Activated CD4-positive, alpha-beta memory T cell treated with anti-CD3 and anti-CD28 coated beads for 36 hours (primary cell): ENCODE measurements at places on chromosomes 2 and 18.

DNA sequence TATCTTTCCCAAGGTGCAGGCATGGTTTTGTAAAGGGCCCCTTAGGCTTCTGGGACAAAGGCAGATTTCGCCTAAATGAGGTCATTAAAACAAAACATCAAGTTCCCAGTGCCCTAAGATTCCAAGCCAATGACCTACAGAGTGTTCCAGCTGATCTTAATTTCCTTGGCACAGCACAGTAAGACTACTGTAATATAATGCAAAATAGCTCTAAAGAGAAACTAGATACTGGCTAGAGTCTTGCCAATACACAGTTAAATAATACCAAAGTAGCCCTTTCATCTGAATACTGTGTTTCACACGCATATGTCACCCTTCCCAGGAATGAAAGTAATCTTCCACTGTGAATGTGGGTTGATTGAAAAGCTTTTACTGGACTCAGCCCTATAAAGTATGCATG, 14.7 kb downstream of the GRB14 start:
- DNase-seq, result no peak

DNA sequence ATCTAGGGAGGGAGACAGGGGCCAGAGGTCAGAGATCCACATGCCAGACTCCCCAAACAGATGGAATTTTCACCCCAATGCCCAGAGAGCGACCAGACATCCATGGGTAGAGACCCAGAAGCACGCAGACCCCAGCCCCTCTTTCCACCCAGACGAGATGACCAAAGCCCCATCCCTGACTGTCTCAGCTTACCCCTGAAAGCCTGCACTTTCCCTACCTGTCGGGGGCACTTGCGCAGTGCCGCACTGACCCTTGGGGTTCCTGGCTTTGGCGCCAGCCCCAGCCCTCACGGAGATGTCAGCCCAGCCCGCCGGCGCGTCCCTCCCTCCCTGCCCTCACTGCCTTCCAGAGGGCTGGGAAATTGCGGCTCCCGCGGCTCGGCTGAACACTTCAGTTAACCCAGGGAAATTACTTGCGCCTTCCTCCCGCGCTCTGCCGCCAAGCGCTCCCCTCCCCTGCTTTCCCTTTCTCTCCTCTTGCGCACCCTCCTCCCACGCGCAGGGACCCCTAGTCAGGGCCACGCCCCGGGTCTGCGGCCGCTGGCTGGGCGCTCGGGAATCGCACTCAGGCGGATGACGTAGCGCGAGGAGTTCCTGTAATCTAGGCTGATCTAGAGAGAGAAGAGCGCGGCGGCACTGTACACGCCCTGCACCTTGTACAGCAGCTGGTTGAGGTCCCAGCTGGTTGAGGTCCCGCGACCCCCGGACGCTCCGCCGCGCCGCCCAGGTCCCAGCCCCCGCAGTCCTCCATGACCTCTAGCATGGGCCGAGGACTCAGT, 12.0 kb downstream of the ALPG start:
- peak; percentile 38 for DNase-seq

- no peak for DNase-seq
These were observed 116.2 kb downstream of the GATA6 start for GRCh38 chr18:22285361-22286140.

DNA sequence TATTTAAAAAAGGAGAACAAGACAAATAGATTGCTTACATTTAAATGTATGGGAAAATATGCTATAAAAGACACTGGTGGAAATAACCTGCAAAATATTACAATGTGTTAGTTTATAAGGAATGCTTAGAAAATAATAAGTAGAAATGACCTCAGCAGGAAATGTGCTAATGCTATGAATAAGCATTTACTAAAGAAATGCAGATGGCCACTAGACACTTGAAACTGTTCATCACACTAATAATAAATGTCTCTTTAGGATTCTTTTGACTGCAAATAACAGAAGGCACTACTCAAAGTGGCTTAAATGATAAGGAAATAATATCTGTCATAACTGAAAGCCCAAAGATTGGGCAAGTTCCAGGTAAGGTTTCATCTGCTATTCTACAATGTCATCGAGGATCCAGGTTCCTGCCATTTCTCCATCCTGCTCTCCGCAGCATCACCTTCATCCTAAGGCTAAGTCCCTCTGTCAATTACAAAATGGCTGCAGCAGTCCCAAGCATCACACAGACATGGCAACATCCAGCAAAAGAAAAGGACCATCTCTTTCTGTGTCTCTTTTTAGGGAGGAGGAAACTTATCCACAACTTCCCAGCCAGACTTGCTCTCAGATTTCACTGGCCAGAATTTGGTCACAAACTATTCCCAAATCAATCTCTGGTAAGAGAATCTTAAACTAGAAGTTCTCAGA, 21.9 kb downstream of the METTL8 start:
- no peak for DNase-seq

- DNase-seq, result no peak
These were observed 177.6 kb upstream of the PKDCC start for GRCh38 chr2:41870265-41870585.

DNA sequence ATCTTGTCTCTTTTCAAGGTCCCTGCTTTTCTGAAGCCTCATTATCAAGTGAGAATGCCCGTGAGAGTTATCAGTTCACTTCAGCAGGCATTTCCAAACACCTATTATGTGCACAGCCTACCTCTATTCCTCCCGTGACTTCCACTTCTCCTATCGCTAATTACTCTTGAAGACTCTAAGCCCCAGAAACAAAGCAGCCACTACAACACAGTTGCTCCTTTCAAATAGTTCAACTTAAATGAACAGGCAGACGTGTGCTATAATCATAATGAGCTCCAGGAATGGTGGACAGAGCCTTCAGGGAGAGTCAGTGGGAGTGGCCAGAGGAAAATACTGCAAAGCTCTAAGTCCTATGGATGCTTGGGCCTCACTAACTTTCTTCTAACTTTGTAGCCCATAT, 159.0 kb downstream of the RDH14 start:
- DNase-seq, result no peak

- DNase-seq, result no peak
These were observed 44.0 kb upstream of the PPP1CB start for GRCh38 chr2:28707592-28707991.

- no peak for DNase-seq
These were observed 7.9 kb upstream of the NR4A2 start for GRCh38 chr2:156340377-156340776.

- DNase-seq, result peak; percentile 5
These were observed 11.9 kb upstream of the OXER1 start for GRCh38 chr2:42775810-42776209.

DNA sequence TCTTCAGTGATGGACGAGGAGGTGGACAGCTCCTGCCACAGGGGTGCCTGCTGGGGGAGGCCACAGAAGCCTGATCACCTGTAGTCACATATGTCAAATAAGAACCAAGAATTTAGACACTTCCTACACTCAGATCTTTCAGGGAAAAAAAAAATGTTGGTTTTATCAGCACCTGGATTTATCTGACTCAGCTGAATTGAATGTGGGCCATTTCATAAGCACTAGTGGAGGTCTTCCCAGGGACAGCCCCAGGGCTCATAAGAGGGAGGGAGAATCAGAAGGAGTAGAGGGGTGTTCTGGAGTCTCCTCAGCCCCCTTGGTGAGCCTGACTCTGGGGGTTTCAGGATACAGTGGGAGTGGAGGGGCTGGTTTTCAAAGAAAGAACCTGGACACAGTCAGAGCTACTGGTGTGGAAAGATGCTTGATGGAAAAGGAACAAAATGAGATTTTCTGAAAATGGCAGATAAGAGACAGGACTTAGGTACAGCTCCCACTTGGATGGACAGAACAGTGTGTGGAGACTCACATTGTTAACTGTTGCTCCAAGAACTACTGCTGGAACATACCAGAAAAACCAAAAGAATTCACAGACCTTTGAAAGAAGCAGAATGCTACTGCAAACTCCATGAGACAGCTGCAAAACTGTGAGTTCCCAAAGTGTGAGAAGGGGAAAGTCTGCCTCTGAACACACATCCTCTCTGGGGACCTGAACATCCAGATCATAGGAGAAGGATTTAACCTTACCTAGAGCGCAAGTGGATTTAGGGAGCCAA, 45.4 kb downstream of the LCT start:
- DNase-seq, result no peak

GRCh38 chr2:120887320-120887697, 151.6 kb downstream of the GLI2 start:
- DNase-seq, result no peak

DNA sequence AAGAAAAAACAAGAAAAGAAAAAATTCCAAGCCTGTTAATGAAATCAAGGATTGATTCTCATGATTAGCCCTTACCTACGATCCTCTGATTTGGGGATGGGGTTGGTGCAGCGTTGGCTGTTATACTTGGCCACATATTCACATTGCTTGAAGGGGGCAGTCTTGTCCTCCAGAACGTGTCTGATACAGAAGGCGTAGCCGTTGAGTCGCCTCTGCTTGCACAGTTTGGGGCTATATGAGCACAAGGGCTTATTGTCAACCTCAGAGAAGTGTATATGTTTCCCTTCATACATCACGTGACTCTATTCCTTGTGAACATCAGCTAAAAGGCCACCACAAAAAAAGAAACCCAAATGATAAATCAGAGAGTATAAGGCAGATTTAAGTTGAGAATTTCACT, 23.2 kb downstream of the INO80D start:
- DNase-seq, result no peak

DNA sequence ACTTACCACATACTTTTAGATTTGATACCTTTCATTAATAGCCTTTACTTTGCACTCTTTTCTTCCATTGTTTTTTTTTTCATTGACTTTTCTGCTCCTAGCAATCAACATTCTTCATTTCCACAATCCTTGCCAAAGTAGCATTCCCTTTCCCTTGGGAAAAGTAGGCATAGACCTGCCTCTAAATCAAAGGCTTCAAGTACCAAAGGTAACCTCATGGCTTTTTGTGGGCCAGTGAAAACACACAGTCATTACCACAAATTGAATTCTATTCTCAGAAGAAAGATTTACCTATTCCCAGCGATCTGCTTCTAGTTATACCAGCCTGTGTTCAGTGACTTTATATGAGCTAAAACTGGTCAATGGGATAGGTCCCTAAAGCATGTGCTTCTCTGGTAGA, 109.2 kb downstream of the SOCS6 start:
- DNase-seq, result no peak

GRCh38 chr2:27117995-27118524, 868 bp downstream of the CGREF1 start:
- DNase-seq, result no peak

GRCh38 chr2:218896501-218897393, 16.1 kb downstream of the WNT10A start:
- DNase-seq, result peak; percentile 95

DNA sequence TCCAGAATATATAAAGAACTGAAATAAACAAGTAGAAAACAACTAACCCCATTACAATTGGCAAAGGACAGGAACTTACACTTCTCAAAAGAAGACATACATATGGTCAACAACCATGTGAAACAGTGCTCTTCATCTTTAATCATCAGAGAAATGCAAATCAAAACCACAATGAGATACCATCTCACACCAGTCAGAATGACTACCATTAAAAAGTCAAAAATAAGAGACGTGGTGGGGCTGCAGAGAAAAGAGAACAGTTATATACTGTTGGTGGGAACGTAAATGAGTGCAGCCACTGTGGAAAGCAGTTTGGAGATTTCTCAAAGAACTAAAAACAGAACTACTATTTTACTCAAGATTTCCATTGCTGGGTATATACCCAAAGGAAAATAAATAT, 1696.3 kb upstream of the TMEFF2 start:
- no peak for DNase-seq

- DNase-seq, result no peak
These were observed 64.9 kb downstream of the HS1BP3 start for GRCh38 chr2:20585710-20586594.

DNA sequence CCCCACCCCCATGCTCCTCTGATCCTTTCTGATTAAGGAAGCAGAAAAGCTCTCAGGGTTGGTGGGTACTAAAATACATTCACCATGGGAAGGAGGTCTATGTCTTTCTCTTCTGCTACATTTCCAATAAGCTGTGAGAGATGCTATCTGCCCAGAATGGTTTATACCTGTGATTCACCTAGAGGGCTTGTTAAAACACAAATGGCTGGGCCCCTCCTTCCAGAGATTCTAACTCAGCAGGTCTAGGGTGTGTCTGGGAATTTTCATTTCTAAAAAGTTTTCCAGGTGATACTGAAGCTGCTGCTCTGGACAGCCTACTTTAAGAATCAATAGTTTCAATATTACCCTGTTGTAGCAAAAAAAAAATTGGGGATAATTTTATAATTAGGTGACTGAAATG, 772.2 kb upstream of the ZEB2 start:
- no peak for DNase-seq

GRCh38 chr2:172072303-172072702, 13.0 kb upstream of the DLX1 start:
- no peak for DNase-seq

DNA sequence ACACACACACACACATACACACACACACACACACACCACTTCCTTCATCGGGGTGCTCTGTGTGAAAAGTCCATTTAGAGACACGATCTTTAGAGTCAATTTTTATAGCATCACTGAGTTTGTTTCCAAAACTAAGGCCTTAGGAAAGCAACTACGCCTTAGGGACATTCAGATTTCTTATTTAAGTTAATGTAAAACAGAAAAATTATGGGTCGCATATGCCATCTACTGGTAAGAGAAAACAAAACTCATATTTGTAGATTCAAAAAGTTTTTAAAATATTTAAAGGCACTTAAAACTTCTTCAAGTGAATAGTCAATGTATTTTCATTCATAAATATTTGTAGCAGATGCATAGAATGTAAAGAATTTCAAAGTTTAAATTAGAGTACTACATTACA, 166.2 kb downstream of the ATAD2B start:
- no peak for DNase-seq

DNA sequence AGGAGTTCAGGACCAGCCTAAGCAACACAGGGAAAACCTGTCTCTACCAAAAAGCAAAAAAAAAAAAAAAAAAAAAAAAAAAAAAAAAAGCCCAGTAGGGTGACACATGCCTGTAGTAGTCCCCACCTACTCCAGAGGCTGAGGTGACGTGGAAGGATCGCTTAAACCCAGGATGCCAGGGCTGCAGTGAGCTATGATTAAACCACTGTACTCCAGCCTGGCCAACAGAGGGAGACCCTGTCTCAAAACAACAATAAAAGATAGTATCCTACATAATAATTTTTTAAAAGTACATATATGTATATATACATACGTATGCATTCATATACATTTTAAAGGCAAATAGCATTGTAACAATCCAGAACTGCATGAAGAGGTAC, 51.7 kb downstream of the SOS1 start:
- peak; percentile 57 for DNase-seq

DNA sequence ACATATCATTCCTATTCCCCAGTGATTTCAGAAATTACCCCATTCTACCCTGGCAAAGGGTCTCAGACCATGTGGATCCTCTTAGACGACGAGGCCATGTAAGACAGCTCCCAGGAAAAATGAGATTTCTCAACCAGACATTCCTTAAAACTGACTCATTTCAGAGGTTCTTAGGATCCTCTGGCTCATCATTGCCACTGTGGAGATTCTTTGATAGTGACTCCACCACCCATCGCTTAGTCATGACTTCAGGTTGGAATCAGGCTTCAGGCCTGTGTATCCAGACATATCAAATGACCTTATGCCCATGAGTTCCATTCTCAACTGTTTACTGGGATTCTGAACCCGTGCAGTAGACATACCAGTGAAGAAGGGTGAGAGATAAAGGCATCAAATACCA, 245.6 kb upstream of the TCF4 start:
- DNase-seq, result no peak
